ENCODE measurements at places on chromosomes 16 and 17.
A peak's percentile ranks its signal among the peaks of the same experiment; 100 is the strongest.

GRCh38 chr17:75913537-75914210, 9.0 kb upstream of the MRPL38 start:
- DNase-seq: no peak

GRCh38 chr17:79355165-79355564, 255.7 kb downstream of the RBFOX3 start:
- no peak for DNase-seq

DNA sequence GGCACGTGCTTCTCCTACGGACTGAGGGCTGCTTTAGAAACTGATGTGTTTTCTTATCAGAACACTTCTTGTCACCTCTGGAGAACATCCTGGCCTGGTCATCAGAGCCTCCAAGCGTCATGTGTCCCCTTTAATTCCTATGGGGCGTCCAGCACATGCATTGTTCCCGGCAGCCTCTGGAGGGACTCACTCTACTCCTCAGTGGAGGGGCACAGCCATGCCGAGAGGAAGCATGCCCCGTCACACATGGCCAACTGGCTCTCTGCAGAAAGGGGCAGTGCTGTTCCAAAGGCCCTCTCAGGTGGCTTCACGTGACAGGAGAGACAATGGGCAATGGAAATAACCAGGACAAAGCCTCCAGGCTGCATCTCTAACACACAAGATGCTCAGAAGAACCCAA, 31.8 kb downstream of the CDRT15L2 start:
- no peak for DNase-seq

DNA sequence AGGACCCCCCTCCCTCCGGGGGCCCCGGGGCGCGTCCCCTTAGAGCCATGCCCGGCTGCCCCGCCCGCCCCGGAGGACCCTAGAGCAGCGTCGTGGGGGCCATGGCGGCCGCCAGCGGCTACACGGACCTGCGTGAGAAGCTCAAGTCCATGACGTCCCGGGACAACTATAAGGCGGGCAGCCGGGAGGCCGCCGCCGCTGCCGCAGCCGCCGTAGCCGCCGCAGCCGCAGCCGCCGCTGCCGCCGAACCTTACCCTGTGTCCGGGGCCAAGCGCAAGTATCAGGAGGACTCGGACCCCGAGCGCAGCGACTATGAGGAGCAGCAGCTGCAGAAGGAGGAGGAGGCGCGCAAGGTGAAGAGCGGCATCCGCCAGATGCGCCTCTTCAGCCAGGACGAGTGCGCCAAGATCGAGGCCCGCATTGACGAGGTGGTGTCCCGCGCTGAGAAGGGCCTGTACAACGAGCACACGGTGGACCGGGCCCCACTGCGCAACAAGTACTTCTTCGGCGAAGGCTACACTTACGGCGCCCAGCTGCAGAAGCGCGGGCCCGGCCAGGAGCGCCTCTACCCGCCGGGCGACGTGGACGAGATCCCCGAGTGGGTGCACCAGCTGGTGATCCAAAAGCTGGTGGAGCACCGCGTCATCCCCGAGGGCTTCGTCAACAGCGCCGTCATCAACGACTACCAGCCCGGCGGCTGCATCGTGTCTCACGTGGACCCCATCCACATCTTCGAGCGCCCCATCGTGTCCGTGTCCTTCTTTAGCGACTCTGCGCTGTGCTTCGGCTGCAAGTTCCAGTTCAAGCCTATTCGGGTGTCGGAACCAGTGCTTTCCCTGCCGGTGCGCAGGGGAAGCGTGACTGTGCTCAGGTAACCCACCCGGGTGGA, 759 bp downstream of the ALKBH5 start:
- peak; percentile 33 for DNase-seq

GRCh38 chr16:28898266-28898665, 20.0 kb downstream of the ATP2A1 start:
- DNase-seq: no peak

- no peak for DNase-seq
These were observed 49.9 kb downstream of the SCPEP1 start for GRCh38 chr17:57027852-57028251.

DNA sequence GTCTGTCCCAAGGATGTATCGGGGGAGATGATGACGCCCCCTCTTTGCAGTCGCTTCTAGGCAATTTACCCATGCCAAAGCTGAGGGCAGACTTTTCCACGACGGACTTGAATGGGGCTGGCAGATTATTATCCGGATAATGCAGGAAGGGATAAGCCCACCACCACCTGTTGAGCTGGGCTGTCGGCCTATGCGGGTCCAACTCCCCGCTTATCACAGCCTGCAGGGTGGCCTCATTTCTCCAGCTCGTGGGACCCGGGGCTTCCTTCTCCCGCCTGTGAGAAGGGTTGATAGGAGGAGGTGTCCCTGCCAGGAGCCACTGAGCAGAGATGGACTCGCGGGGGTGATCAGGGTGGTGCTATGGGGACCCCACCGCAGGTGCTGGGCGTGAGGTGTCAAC, 559 bp downstream of the CACNG5 start:
- no peak for DNase-seq

- no peak for DNase-seq
These were observed 46.1 kb upstream of the NLRP1 start for GRCh38 chr17:5630434-5630833.

GRCh38 chr16:27109666-27110523, 43.2 kb downstream of the C16orf82 start:
- DNase-seq: peak; percentile 90

DNA sequence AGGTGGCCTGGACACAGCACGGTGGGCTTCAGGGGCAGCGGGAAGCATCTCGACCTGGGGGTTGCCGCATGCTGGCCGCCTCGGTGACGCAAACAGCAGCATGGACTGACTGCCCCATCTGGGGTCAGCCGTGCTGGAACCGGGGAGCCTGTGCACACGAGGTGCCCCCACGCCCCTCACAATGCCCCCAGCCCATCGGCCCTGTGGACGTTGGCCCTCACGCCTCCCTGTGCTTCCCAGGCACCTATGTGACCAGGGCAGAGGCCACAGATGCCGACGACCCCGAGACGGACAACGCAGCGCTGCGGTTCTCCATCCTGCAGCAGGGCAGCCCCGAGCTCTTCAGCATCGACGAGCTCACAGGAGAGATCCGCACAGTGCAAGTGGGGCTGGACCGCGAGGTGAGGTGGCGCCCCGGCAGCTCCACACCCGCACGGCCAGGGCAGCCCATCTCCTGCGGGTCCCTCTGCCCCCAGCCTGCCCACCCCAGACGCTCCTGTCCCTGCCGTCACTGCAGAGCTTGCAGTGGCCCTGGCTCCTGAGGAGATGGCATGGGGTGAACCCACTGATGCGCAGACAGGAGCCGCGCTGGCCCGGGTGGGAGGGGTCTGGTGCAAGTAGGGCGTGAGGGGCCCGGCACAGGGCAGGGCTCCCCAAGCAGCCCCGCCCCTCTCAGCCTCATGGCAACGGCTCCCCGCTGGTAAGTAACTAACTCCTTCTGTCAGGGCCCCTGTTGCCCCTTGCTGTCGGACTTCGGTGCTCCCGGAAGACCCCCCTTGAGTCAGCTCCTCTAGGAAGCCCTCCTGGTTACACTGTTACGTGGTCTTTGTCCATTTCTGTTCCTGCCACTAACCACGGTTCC, 13.6 kb downstream of the CDH15 start:
- no peak for DNase-seq

DNA sequence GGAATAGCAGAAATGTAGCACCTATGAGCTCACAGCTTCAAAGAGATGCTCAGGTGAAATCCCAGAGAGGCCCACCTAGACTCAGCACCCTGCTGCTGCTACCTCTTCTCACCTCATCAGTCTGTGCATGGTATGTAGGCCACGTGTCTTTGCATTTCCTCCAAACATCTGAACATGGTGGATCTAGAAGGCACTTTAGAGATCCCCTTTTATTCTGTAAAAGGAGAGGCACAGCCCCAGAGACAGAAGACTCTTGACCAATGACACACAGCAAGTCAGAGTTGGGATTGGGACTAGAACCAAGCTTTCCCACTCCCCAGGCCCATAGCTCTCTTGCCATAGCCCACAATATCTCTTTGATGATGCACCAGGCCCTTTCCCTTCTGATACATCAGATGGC, 19.4 kb upstream of the NKD1 start:
- DNase-seq: no peak

GRCh38 chr17:57873261-57874057, 23.6 kb upstream of the MRPS23 start:
- DNase-seq: no peak

DNA sequence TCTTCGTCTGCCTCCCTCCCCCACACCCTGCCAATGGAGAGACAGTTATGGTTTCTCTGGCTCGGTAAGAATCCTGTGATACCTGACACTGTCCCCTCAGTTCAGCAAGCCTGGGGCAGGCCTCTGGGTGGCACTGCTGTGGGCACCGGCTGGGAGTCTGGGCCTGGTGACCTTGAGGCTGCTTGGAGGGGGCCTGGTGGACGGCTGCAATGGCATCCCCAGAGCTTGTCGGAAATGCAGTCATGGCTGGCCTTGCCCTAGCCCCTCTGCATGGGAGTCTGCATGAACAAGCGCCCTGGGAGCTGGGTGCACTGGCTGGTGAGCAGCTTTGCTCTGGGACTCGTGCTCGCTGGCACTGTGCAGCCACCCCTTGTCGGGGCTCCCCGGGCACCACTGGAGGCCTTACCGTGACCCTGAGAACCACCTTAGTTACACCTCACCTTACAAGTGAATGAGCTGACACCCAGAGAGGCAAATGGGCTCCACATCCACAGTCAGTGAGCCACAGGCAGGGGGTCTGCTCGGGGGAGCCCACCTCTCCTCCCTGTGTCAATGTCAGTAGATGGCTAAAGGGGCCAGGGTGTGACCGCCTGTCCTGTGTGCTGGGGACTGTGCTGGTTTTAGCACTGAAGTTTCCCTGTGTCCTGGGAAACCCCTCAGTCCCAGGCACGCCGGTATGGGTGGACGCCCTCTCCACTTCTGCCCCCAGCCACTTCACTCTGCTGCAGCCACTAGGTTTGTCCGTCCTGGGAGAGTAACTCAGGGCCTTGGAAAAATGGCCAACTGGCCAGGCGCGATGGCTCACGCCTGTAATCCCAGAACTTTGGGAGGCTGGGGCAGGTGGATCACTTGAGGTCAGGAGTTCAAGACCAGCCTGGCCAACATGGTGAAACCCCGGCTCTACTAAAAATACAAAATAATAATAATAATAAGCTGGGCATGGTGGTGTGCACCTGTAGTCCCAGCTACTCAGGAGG, 1.4 kb downstream of the LGALS3BP start:
- no peak for DNase-seq

DNA sequence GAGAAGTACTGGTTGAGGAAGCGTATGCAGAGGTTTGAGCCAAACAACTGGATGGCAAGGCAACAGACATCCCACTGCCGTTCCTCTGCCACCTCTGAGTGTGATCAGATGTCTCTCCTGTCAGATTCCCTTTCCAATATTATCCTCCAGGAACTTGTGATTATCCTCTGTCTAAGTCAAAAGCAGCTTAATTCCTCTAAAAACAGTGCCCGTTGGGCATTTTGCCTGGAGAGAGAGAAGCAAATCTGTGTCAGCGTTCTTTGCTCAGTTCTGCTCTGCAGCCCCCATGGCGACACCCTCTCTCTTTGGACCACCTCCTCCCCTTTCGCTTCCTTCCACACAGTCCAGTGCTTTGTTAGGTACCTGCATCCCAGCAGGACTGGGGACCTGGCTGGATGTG, 56.1 kb upstream of the TBX2 start:
- DNase-seq: no peak

DNA sequence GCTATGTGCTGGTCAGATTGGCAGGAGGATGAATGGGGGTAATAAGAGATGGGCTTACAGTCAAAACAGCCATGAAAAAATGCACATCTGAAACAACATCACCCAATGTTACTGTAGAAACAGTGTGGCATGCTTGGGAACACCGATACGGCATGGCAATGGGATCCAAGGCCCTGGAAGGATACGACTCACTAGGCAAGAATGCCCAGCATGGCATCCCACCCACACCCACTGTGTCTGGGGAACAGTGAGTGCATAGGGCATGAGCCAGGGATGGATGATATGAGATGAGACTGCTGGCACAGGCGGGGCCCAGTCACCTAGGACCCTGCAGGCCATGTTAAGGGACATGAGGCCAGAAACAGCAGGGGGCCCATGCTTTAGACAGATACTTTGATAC, 11.5 kb downstream of the TRIM25 start:
- no peak for DNase-seq

- DNase-seq: no peak
These were observed 45.4 kb upstream of the HSBP1 start for GRCh38 chr16:83762141-83762991.

- DNase-seq: no peak
These were observed 382 bp downstream of the PITPNA start for GRCh38 chr17:1562176-1562643.

DNA sequence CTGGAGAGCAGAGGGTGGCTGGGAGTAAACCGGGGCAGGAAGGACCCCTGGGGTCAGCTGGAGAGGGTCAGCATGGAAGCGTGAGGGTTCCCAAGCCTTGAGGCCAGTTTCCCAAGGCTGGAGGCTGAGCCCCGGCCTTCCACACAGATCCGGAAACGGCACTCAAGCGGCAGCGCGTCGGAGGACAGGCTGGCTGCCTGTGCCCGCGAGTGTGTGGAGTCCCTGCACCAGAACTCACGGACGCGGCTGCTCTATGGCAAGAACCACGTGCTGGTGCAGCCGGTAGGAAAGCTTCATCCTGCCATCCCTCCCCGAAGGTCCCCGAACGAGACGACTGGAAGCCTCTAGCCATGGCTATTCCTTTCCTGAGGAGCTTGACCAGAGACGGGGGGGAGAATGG, 26.0 kb downstream of the SGSM2 start:
- DNase-seq: no peak

- no peak for DNase-seq
These were observed 674 bp downstream of the TOM1L1 start for GRCh38 chr17:54901230-54901822.

DNA sequence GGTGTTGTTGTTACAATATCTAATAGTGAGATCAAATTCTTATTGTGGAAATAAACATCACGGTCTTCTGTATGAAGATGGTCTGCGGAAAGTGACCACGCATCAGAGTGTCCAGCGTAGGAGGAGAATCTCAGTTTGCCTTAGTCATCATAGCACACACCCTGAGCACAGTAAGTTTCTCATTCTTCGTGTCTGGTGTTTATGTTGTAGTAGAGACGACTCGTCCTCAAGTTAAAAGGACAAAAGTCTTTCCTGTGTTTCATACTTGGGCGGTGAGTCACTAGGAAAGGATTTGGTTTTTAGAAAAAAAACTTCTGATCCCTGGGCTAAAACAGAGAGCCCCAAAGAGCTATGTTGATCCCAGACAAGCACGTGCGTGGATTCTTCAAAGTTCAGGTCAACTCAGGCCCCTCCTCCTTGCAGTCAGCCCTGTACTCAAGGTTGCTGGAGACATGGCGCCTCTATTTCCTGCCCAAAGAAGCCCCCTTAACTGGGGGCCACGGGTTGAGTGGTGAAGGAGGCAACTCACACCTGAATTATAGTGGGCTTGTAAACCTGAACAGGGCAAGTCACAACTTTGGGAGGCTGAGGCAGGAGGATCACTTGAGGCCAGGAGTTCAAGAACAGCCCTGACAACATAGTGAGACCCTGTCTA, 170.4 kb downstream of the ZFHX3 start:
- no peak for DNase-seq

- no peak for DNase-seq
These were observed 35.8 kb upstream of the PITPNM3 start for GRCh38 chr17:6592173-6592572.

DNA sequence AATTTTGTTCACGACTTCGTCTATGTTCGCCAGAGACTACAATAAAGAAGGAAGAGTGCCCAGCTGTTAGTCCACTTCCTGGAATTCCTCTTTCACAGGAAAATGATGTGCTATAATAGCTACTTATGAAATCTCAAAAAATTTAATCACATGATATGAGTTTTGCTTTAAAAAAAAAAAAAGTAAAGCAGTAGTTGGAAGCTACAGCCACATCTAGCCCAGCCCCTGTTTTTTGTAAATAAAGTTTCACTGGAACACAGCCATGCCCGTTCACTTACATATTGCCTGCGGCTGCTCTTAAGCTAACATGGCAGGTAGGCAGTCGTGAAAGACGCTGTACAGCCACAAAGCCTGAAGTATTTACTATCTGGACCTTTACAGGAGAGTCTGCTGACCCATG, 15.3 kb downstream of the VPS53 start:
- no peak for DNase-seq
